NB4 (cell line): ENCODE measurements at places on chromosomes 12 and 14.

DNA sequence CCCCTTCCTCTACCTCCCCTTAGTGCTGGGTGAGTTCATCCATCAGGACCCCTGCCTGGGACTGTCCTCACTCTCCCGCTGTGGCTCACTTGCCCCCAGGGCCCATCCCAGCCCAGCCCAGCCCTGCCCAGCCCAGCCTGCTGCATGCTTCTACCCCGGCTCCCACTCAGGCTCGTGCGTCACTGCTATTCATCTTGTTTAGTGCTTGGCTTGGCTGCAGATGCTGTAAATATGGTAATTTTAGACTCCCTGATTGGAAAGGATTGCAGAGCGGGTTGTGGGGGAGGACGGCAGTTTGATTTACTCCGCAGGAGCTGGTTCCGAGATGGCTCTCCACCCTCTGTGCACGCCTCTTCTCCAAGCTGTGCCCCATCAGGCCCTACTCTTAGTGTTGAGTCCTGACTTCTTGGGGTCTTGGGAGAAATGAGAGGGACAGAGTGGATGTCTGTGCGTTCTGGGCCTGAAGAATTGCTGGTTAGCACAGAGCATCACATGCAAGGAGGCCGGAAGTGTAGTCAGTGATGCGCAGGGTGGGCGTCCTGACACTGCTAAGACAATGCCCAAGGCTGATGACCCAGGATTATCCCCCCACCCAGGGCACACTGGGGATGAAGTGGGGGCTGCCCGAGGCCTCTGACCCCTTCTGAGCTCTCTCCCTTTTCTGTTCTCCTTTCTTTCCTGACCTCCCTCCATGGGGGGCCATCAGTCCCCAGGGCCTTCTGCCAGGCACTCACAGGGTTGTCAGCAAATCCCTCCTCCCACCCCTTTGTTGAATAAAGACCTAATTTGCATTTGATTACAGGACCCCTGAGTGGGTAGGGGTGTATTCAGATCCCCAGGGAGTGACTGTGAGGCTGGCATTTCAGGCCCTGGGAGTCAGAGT is 244.4 kb downstream of the ZFP36L1 start:
- DNase-seq = no peak

- DNase-seq = no peak
Observed at GRCh38 chr12:72178244-72178643, 93.9 kb upstream of the TRHDE start.

DNA sequence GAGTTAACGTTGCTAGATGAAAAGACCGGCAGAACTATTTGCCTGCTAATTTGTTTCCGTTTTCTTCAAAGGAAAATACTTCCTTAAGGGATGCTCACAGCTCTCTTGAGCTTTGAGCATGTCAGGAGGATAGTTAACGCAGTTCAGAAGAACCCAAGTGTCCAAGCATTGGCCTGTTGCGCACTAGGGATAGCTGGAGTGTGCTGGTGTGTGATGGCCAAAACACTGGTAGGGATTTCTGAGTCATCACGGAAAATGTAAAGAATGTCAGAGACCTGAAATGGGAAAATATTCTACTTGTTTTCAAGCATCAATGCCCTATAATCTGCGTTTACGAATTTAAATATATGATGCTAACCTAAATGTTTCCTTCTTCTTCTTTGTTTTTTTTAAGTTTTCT is 97.8 kb downstream of the VRK1 start:
- no peak for DNase-seq

DNA sequence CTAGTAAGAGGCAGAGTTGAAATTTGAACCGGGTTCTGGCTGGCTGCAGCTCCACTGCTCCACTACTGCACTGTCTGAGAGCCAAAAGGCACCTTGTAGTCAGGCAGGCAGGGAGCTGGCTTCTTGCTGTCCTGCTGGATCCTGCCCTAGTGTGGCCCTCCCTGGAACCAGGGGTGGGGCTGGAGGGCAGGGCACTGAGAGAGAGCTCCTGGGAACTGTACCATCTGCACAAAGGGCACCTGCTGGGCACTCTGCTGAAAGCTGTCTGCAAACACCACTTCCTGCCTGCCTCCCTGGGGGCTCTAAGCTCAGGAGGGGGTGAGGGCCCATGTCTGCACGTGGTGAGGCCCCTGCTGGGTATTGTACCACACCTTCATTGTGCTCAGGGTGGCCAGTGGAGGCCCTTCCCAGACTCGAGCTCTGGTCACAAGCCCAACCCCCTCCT is 19.0 kb upstream of the TCL1B start:
- DNase-seq = peak; percentile 31
